ENCODE measurements at places on chromosomes 16 and 17.

DNA sequence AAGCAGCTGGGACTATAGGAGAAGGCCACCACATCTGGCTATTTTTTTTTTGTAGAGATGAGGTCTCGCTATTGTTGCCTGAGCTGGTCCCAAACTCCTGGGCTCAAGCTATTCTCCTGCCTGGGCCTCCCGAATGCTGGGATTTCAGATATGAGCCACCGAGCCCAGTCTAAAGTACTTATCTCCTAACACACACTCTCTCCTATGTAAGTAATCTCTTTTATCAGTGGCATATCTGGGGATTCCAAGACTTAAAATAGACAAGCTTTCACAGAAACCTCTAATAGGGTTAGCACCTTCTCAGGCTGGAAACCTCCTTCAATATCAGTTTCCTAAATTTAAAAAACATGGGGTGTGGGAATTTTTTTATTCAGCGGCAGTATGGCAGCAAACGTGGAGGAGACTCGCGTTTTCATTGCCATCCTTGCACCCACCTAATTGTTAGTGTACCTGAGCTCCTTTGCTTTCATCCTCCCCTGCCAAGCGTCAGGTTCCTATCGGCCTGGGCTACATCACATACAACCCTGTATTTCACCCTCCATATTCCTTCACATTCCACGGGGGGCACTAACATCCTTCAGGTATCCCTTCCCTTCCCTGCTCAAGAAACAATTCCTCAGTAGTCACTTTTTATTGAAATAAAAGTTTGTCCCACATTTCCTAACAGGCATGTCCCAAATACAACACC, 1.1 kb downstream of the EZH1 start:
- DNase-seq, result no peak

- DNase-seq, result no peak
These were observed 470.7 kb downstream of the SOX9 start for GRCh38 chr17:72591289-72592241.

DNA sequence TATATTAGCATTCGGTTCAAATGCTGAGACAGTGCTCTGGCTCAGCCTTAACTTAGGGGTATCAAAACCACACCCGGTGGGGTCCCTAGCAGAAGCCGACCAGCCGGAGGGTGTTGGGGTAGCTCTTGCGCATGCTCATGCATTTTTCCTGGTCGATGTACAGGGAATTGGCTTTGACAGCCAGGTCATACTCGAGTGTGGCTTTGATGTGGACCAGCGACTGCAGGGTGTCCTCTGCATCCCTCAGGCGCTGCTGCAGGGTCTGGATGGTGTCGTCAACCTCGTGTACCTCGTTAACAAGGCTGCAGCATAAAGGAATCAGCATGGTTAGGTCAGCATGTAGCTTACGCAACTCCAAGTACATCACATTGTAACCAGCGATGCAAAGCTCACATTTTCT, 37.5 kb downstream of the TEKT3 start:
- DNase-seq, result no peak

DNA sequence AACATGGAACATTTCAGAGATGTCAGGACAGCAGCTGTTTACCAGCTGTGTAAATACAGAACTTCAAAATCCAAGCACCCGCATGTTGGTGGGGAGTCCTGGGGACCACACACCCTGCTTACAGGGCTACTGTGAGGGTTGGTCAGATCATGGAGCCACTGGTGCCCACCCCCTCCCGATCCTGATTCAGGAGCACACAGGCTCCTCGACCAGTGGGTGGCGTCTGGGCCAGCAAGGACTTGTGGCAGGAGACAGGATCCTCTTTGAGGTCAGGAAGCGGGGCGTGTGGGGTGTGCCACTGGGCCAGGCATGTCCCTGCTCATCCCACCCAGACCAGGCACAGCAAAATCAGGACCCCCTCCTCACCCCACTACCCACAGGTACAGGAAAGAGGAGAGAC, 83.6 kb downstream of the SDK2 start:
- no peak for DNase-seq

GRCh38 chr16:54268766-54269165, 17.8 kb downstream of the IRX3 start:
- DNase-seq, result no peak

- DNase-seq, result no peak
These were observed 90.3 kb downstream of the ZFHX3 start for GRCh38 chr16:72957303-72958277.

- no peak for DNase-seq
These were observed 118.3 kb downstream of the PPM1E start for GRCh38 chr17:58873926-58874325.

DNA sequence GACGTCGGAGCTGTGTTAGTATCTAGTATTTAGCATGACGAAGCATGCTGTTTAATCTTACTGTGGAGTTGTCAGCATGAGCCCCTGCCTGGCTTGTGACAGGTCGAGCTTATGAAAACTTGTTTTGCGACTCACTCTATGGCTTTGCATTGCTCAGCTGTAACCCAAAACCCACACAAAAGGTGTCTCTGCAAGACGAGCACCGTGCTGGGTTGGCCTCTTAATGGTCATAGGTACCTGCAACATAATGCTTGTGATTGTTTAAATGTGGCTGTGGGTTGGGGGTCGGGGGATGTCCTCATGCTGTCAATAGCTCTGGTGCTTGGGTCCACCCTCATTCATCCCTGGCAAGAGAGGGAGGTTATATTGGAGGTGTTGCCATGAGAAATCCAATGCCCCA, 5.4 kb downstream of the NTN1 start:
- DNase-seq, result no peak

- peak; percentile 59 for DNase-seq
These were observed 22.5 kb downstream of the DNAI2 start for GRCh38 chr17:74296548-74296936.

DNA sequence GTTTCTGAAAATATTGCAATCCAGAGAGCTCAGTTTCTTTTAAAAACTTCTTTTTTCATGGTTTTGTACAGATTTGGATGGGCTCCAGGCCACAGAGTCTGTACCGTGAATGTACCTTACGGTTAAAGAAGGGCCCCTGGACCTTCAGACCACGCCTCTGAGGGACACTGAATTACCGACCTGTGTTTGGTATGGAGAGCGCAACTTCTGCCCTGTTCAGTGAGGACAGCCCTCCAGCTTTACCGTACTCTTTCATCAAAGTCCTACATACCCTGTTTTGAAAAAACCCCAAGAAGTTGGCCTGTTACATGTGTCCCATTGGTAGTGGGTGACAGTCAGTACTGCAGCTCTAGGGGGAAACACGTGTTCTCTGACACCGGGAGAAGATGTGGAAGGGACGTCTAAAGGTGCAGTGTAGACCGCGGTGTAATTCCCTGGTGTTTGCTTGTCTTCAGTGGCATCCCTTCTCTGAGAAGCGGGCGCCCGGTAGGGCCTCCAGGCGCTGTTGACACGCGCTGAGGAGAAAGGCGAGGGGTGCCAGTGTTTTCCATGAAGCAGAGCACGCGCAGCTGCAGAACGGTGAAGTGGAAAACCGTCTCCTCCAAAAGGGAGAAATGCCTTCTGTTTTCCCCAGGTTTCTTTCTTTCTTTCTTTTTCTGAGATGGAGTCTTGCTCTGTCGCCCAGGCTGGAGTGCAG, 6.2 kb downstream of the PGS1 start:
- no peak for DNase-seq

DNA sequence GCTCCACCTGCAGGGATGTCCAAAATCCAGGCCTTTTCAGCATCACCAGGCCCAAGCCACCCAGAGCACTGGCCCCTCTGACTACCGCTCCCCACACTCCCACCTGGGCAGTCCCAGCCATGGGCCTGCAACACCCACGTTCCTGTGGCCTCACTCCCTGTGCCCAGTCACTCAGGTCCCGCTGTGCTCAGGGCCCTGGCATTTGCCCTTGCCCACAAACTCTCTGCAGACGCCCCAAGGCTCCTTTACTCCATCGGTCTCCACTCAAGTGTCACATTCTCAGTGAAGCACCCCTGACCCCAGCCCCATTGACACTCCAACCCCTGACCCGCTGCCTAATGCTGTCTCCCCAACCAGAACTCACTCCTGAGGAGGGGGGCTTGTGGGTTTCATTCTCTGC, 23.6 kb downstream of the MPG start:
- no peak for DNase-seq

DNA sequence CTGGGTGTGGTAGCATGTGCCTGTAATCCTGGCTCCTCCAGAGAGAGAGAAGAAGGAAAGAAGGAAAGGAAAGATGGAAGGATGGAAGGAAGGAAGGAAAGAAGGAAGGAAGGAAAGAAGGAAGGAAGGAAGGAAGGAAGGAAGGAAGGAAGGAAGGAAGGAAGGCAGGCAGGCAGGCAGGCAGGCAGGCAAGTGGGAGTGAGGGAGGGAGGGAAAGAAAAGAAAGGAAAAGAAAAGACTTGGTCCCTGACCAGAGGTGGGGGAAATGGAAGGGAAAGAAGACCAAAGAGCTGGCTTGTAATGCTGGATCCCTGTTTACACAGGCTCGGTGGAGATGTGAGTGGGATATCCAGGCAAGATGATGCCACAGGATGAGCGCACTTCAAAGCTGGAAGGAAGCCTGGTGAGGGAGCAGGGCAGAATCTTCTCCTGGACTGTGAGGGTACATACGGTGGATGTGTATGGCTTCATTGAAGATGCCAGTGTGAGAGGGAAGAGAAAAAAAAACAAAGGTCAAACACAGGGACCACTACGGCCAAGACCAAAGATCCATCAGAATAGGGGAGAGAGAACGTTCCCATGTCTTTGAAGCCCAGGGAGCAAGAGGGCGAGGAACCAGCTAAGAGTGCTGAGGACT, 2.1 kb downstream of the CES1 start:
- no peak for DNase-seq

DNA sequence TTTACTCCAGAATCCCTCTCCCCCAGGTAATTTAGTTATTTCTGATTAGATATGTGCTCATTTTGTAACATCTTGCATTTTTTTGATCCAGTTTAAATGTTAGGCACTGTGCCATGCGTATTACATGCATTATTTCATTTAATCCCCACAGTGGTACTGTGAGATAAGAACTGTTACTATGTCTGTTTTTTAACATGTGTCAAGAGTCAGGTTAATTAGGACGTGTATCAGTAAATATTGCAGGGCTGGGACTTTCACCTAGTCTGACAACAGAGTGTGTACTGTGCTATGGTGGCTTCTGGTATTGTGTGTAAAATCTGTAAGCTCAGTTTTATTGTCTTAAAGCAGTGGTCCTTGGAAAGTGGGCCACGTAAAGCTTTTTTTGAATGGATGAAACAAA, 10.6 kb downstream of the RSPRY1 start:
- no peak for DNase-seq

GRCh38 chr17:7109461-7110322, 4.9 kb downstream of the ASGR2 start:
- DNase-seq, result no peak

GRCh38 chr17:39165841-39166349, at the start of gene ARL5C:
Gene ARL5C (minus strand): TSS chr17:39166161. CDS start chr17:39165760, 401 bp downstream.
- DNase-seq, result no peak

- DNase-seq, result no peak
These were observed 146.4 kb upstream of the KCNJ16 start for GRCh38 chr17:69928611-69929010.

DNA sequence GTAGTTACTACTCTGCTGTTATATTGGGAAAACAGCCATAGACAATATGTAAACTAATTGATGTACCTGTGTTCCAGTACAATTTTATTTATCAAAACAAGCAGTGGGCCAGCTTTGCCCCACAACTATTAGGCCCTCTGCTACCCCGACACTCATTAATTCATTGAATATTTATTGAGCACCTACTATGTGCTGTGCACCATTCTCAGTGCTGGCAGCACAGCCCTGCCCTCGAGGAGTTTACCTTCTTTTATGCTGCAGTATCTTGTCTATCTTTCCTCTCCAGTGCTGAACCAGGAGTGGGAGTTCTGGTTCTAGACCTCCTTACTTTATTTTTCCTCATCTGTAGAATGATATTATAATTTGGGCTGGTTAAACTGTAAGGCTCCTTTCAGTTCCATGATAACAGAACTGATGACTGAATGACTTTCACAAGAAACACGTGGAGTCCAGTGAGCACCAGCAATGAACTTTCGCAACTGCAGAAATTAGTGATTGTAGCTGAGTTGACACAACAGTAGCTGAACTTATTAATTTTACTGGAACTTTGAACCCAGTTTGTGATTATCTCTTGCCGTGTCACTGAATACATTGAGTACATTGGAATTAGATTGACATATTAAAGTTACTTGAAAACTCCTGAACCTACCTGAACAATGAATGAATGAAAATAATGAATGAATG, 2.4 kb downstream of the GOSR2 start:
- DNase-seq, result no peak

- no peak for DNase-seq
These were observed 8.3 kb upstream of the CHD3 start for GRCh38 chr17:7880076-7880868.

- no peak for DNase-seq
These were observed 27.1 kb upstream of the DBNDD1 start for GRCh38 chr16:90046122-90046970.

DNA sequence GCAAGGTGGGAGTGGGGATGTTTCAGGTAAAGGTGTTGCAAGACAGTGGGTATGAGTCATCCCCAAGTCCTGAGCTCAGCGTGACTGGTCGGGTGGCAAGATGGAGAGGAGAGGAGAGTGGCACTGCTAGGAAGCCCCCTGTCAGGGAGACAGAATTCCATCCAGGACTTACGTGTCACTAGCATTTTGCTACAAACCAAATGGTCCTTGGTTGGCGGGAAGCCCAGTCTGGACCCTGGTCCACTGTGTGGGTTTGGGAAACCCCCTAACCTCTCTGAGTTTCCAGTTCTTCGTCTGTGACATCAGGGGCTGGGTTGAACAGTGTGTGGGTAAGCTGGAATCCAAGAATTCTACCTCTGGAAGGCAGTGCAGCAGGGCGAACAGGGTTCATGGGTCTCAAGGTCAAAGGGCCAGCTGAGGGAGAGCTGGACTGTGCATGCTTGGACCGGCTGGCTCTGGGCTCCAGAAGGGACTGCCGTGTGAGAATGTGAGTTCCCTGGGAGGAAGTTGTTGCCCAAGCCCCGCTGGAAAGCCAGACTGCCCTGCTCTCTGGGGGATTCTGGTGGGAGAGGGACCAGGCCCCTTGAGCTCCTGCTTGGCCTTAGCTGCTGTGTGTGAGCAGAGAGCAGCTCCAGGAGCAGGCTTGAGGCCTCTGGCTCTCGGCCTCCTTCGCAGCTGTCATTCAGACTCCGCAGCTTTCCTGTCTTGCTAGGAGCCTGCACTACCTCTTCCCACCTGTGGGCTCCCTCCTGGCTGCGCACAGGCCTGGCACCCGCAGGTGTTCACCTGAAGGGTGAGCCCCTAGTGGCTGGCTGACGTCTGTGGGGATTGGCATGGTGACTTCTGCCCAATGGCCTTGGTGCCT, 84.6 kb downstream of the NT5M start:
- no peak for DNase-seq

DNA sequence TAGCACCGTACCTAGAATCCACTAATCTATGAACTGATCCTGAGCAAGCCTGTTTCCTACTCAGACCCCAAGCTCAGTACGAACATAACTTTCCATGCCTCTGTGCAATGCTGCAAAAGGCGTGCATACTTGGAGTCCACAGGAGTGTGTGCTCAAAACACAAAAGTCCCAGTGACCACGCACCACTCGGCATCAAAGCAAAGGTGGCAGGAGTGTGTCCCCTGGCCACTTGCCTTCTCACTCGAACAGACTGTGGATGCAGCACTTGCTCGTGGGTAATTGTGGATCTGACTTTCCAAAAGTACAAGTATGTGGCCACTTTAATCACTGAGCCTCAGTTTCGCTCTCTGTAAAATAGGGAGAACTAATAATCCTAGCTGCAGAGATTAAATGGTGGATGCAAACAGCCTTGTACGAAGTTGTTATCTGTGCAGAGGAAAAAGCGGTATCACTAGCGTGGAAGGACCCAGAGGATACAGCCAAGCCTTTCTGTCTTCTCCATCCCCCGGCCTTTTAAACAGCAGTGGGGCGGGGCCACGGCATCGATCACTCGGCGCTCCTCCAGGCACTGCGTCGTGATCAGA, 311 bp upstream of the KDM8 start:
- DNase-seq, result no peak

- no peak for DNase-seq
These were observed 8.5 kb upstream of the TNFRSF17 start for GRCh38 chr16:11956558-11956957.
